ENCODE measurements at places on chromosomes 6 and 20.

GRCh38 chr6:166715065-166715464, 88.0 kb upstream of the RPS6KA2 start:
- DNase-seq: no peak

- no peak for DNase-seq
Measured at GRCh38 chr20:62917720-62918119, 8.6 kb downstream of the DIDO1 start.

- DNase-seq: no peak
Measured at GRCh38 chr6:138752017-138752416, 21.6 kb upstream of the CCDC28A start.

- DNase-seq: no peak
Measured at GRCh38 chr6:40477246-40478126, 109.7 kb downstream of the LRFN2 start.

GRCh38 chr6:126107475-126108166, 121.3 kb downstream of the TRMT11 start:
- DNase-seq: peak; percentile 48

DNA sequence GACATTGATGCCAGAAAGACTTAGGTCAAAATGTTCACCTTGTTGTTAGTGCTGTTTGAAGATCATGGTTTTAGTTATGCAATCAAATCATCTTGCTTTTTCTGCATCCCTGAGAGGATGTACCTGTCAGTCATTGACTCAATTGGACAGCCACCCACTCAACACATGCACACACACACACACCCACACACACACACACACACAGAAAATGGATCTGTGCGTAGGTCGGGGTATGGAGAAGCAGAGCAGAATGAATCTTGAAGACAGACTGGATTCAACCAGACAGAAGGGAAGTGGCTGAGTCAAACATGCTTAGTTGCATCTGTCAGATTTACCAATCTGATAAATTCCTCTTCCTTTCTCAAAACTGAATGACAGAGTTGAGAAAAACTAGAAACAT, 19.1 kb upstream of the ZSCAN23 start:
- DNase-seq: no peak

GRCh38 chr20:54122681-54123586, 50.9 kb downstream of the CYP24A1 start:
- DNase-seq: no peak

DNA sequence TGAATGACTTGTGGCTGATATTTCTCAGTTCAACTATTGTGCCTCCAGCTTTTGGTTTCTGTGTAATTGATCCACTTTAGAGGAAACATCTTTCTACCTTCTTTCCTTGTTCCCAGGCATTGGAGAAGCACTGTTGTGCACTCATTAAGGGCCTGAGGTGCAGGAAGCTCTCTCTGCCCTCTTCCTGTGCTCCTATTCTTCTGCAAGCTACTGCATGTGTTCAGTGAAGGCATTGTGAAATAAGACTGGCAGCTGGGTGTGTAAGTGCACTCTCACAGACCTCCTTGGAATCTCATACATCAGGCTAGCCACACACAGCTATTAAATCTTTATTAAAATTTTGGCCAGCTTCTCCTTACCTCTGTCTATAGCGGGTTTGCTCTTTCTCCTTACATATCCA, 177.8 kb downstream of the OGFRL1 start:
- no peak for DNase-seq

- no peak for DNase-seq
Measured at GRCh38 chr6:166747644-166748595, 120.9 kb upstream of the RPS6KA2 start.

GRCh38 chr20:13131688-13132087, 89.4 kb upstream of the ISM1 start:
- no peak for DNase-seq

DNA sequence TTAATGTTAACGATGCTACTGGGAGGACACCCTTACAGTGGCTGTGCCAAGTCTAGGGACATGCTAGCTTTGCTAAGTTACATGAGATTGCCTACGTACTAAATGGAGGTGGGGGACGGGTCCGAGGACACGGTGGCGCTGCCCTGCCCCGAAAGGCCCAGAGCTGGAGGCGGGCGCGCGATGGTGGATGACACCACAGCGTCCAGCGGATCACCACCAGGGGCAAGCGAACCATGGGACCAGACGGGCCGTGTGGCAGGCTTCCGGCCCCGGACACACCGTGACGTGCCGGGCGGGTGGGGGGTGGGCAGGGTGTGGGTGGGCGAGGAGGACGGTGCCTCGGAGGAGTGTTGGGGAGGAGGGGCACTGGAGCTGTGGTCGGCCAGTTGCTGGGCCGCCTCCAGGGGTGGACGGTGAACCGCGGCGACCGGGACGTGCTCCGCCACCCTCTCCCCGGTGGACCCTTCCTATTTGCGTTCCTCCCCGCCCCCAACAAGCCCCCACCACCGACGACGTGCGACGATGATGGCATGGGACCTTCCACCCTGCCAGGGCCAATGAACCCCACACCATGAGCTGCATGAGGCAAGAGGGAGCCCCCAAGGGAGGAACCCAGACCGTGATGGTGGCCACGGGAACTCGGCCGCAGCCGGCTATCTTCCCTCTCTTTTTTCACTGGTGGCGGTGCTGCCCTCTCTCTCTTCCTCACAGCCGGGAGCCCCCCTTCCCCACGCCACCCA, 773.3 kb upstream of the DEFB115 start:
- DNase-seq: no peak

- no peak for DNase-seq
Measured at GRCh38 chr6:131789219-131789618, 18.6 kb upstream of the ENPP1 start.

- DNase-seq: no peak
Measured at GRCh38 chr6:113052506-113052905, 705.4 kb downstream of the RFPL4B start.

GRCh38 chr20:58709013-58709702, 16.6 kb downstream of the NPEPL1 start:
- DNase-seq: no peak

GRCh38 chr20:17807651-17808050, 107.9 kb downstream of the BANF2 start:
- DNase-seq: no peak

DNA sequence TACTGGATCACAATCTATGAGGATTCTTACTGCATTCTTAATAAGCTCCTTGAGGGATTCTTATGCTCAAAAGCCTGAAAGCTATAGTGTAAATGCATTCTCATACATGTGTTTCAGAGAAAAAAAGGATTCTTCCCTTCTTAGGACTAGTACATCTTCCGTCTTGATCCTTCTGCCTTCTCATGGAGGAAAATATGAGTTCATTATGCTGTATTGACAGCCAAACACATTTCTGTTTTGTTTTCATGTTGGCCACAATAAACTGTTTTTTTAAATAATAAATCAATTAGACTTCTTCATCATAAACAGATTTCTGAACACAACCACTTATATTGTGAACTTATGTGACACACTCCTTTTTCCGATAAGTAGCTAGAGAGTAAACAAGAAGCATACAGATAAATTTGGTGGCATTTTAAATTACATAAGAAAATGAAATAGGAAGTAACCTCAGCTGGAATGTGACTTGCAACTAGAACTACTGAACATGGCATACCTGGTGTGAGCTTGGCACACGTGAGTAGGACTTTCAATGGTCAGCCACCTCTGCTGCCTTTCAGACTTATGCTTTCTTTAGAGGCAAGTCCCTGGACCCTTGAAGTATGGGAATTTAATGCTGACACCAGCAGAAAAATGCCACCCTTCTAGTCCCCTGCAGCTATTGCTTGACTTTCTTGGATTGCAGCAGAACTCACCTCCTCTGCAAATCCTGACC, 350.4 kb downstream of the BCKDHB start:
- DNase-seq: no peak

- no peak for DNase-seq
Measured at GRCh38 chr6:15116889-15117288, 129.0 kb upstream of the JARID2 start.

DNA sequence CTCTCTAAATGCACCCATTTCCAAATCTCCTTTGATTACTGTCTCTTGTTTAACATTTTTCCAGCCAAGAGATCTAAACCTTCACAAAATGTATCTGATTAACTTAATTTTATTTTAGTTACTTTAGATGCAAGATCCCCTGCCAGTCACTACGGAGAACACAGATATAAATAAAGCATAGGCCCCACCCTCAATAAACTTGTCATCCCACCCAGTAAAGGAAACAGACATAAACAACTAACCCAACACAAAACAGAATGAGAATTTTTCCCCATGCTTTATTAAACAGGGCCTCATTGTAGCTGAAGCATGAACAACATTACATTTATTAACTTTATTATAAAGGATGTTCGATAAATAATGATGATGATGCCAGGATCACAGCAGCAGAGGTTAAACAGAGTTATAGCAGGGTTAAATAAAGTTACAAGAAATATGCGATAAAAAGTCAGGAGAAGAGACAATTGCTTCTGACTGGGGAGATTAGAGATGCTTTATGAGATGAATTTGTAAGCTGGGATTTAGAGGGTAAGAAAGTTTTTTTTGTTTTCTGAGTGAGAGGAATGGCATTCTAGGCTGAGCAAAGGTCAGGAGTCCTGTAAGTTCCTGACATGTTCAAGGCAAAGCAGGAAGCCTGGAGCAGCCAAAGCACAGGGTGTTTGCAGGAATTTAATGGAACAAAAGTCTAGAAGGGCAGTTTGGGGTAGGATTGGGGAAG, 41.1 kb downstream of the TFAP2A start:
- no peak for DNase-seq

- no peak for DNase-seq
Measured at GRCh38 chr6:154864066-154864430, 130.8 kb downstream of the SCAF8 start.

DNA sequence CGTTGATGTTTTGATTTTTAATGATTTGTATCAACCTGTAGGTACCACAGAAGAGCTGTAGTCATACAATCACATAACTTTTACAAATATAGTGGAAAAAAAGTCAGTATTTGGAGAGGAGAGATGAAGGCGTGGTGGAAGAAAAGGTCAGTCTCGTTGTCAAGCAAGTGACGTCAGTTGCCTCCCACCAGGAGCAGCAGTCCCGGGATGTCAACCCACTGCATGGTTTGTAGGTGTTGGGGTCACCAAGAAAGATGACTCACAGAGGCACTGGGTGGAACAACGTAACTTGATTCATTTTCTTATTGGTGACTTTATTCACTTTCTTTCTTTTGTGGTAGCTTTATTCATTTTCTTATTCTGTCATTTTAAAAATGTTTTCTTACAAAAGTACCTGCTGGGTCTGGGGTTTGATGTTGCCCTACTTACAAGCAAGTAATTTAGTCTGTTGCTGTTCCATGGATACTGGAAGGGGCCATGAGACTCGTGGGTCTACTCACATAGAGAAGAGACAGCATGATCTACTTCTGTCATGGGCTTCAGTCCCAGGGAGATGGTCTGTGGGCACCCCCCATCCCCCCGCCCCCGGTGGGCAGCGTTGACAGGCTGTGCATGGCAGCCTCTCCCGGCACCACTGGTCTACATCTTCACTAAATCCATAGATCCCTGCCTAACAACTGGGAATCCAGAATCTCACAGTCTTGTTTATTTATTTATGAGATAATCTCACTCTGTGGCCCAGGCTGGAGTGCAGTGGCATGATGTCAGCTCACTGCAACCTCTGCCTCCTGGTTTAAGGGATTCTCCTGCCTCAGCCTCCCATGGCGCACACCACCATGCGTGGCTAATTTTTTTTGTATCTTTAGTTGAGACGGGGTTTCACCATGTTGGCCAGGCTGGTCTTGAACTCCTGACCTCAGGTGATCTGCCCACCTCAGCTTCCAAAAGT, 36.4 kb upstream of the SYNJ2 start:
- peak; percentile 70 for DNase-seq

- DNase-seq: peak; percentile 28
Measured at GRCh38 chr6:73024598-73024997, 200.7 kb downstream of the KHDC1L start.

DNA sequence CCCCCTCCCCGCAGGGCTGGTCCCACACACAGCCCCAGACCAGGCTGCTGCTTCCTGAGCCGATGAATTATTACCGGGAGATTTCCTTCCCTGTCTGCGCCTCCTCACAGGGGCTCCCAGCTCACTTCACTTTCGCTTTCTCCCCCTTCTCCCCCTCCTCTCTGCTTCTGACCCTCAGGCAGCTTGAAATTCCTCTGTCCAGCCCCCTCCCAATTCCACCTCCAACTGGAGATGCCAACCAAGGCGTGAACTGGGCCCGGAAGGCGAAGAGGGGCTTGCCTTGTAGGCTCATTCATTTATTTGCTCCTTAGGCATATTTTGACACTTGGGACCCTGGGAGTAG, 1.7 kb upstream of the TCF15 start:
- DNase-seq: no peak
